ENCODE measurements at places on chromosomes 13 and 19.

GRCh38 chr19:46985542-46986415 lies 33.9 kb upstream of the NPAS1 start:
- DNase-seq, result no peak

GRCh38 chr13:111027458-111028439 lies 87.4 kb upstream of the ARHGEF7 start:
- peak; percentile 41 for DNase-seq

DNA sequence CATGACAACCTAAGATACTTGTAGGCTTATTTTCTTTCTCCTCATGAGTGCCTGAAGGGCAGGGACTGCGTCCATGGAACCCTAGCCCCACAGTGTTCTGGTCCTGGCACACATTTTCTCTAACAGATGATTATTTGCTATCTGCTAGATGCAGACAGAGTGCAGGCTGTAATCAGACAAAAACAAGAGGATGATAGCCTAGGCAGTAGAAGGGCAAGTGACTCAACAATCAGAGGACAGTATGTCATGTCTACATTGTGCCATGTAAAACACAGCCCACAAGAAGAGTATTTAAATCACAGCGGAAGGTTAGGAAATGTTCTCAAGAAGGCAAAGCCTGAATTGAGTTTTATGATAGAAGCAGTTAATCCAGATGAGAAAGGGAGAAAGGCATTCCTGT lies 29.3 kb downstream of the MIPEP start:
- peak; percentile 69 for DNase-seq

DNA sequence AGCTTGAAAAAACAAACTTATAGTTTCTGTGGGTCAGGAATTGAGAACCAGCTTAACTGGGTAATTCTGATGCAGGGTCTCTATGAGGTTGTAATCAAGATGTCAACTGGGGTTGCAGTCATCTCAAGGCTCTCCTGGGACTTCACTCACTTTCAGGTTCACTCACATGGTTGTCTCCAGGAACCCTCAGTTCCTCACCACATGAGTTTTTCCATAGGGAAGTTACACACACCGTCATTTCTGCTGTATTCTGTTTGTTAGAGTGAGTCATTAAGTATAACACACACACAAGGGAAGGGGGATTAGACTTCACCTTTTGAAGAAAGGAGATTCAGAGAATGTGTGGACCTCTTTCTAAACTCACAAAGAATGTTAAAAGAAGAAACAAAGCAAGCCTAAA lies 34.9 kb upstream of the MLNR start:
- DNase-seq, result peak; percentile 21

DNA sequence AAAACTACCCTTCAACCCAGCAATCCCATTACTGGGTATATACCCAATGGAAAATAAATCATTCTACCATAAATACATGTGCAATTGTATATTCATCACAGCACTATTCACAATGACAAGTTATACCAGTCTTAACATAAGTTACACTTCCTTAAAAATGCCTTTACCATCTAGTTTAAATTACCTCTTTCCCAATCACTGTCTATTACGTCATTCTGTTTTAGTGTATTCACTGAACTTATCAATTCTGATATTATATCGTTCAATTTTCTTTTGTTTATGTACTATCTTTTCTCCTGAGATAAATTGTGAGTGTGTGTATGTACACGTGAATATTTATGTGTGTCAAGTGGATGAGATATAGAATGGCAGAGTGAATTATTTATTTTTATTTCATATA lies 1416.8 kb downstream of the OLFM4 start:
- no peak for DNase-seq

GRCh38 chr19:11382898-11383705 lies 1.0 kb downstream of the EPOR start:
- DNase-seq, result no peak

DNA sequence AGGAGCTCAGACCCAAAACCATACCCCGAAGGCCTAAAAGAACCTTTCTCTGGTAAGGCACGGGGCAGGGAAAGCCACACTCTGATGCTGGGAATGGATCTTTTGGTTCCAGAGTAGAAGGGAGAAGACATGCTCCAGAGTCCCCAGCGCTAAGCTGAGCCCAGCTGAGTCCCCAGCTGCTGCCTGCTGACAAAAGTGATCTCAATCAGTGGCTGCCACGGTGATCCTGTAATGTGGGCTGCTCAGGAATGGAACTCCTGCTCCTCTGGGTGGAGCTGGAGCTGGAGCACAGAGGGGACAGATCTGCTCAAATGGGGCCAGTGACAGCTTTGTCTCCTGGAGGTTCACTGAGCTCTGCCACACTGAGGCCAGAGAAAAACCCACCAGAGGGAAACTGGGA lies 70.5 kb downstream of the MLLT1 start:
- DNase-seq, result no peak

DNA sequence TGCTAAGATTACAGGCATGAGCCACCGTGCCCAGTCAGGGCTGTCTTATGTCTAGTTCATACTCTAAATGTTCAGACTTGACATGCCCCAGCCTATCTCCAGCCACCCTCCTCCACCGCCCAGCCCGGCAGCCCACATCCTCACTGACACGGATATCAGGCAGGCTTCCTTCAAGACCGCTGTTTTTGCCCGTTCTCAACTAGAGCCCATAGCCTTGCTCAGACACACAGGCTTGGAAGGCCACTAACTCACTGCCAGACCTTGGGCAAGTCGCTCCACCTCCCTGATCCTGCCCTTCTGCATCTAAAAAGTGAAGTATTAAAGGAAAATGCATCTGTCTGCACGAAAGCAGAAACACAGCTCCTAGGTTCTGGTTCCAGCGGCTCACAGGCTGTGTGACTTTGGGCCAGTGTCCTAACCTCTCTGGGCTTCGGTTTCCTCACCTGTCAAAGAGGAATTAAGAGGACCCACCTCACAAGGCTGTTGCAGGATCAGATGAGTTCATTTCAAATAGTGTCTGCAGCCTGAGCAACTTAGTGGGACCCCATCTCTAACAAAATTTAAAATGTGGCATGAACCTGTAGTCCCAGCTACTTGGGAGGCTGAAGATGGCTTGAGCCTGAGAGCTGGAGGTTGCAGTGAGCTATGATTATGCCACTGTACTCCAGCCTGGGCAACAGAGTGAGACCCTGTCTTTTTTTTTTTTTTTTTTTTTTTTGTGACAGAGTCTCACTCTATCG lies 14.5 kb upstream of the CERS4 start:
- DNase-seq, result no peak

DNA sequence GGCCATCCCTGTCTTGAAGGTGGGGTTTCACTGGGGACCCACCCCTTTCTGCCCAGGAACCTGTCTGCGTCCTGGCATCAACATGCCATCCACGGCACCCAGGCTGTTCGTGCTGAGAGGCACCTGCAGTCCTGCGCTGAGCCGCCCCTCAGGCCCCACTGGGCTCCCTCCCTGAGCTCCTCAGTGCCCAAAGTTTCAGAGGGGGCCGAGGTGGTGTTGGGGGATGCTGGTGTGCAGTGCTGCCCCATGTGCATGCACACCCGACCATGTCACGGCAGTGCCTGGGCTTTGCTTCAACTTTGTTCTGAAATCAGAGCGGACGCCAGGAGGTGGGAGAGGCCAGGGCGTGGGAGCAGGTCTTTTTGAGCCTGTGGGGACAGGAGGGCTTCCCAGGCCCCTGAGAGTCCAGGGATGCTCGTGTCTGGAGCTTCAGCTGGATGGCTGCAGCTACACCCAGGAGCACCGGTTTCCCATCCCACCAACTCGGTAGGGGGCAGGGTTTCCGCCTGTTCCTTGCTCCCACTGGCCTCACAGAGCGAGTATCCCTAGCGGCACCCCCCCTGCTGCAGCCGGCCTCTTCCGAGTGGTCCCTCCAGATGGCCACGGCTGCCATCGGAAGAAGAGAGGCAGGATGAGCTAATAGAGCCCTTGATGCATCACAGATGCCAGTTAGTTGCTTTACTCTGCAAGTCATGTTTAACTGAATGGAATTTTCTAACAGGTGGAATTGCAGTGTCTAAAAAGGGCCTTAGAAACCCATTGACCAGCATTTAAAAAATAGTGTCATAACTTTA lies 44.0 kb downstream of the WDFY2 start:
- DNase-seq, result no peak

- DNase-seq, result no peak
Observed at GRCh38 chr19:33242911-33243310, 17.3 kb upstream of the SLC7A10 start.

DNA sequence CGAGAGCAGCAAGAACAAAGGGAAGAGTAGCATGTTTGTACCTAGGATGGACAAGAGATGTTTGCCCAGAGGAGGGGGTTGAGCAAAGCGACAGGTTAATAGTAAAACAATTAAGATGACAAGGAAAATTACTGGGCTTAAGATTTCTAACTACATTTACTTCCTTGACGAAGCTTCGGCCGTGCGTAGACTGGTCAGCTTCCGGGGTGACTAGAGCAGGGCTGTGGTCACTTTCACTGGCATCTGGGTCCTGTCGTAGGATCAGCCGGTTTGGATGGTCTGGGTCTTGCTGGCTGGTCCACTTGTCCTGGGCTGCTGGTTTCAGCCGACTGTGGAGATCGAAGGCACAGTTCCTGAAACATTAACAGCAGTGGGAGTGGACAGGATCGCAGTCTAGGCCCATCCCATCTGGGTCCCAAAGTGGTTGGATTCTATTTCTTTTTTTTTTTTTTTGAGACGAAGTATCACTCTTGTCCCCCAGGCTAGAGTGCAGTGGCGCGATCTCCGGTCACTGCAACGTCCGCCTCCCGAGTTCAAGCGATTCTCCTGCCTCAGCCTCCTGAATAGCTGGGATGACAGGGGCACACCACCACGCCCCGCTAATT lies 5.0 kb upstream of the BSG start:
- no peak for DNase-seq

DNA sequence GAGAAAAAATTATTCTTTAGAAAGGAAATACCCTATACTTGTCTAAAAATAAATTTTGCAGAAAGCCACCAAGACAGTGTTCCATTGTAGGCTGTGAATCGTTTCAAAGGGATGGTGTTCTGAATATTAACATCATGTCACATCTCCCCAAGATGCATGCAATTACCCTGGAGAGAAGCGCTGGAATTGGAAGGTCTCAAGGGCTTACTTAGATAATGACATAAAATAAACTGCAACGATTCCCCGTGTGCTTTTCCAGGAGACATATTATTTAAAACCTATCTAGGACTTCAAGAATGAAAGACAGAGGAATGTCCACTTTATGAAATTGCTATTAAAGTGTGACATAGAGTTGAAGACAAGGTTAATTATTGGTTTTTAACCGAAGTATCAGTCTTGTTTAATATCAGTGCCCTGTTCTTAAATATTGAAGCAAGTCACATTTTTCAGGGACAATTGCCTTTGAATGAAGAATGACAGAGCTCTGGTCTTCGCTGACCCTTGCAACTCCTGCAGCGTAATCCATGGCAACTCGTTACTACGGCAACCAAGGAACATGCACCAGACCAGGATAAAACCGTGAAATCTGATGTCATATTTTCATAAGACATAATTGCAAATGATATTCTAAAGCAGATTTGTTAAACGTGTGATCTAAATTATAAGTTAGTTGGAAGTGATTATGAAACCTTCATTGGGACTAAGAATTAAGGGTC lies 91.7 kb downstream of the EFNB2 start:
- no peak for DNase-seq

DNA sequence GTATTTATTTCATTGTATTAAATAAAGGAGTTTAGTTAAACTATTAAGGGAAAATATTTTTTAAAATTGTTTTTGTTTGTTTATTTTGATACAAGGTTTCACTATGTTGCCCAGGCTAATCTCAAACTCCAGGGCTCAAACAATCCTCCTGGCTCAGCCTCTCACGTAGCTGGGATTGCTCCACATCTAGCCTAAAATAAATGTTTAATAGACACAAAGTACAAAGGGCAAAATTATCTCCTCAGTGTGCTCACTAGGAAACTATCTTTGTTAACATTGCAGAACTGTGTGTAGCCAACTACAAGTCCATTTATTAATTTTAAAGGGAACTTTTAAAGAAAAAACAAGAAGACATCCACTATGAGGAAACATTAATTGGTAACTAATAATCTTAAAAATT lies 207.2 kb upstream of the PCDH17 start:
- DNase-seq, result no peak

DNA sequence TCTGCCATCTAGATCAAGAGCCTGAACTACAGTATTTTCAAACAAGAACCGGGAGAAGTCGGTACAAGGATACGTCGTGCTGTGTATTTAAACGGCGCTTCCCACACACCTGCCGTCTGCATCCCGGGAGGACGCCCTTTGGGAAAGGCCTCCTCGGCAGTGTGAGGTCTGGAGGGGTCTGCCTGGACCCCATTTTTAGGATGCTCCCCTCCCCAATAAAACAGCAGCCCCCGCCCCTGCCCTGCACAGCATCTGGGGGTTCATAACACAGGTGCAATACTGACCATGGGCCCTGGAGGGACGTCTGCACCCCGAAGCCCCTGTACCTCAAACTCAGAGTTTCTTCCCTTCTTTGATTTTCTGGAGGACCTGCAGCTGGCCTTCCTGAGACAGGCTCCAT lies 4.1 kb upstream of the C13orf46 start:
- no peak for DNase-seq

GRCh38 chr19:21848706-21849105 lies 12.7 kb upstream of the ZNF43 start:
- DNase-seq, result peak; percentile 28

- peak; percentile 51 for DNase-seq
Observed at GRCh38 chr13:31797154-31797775, 57.9 kb downstream of the RXFP2 start.

DNA sequence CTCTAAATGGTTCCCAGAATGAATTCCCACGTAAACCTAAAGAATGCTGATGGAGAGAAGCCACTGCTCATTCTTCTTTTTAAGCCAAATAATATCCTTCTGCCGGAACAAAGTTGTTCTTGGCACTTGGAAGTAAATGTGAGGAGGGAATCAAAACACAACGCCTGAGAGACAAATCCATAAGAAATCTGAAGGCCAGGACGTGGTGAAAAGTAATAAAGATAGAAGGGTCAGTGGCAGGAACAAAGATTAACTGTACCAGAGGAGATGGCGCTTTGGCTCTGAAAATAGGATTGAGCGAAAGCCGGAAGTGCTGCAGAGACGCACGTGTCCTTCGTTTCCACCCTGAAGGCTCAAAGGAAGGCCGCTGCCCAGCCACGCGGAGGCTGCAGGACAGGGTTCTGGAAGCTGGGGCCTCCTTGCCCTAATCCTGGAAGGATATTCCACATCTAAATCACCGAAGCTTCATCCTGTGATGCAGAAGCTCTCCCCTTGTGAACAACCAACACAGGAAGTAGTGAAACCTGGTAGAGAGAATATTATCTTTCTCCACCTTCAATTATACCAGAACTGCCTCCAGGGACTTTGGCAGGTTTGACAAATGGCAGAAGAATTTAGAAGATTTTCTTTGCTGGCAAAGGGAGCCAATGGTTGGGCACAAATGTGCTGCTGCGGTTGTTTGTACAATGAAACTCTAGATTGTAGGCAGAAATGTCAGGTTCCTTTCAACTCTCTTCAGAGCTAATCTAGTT lies 214.6 kb upstream of the SERP2 start:
- DNase-seq, result no peak

GRCh38 chr19:2476451-2477140 lies 669 bp downstream of the GADD45B start:
- peak; percentile 51 for DNase-seq

GRCh38 chr13:40442231-40442630 lies 224.2 kb downstream of the FOXO1 start:
- DNase-seq, result no peak

All from amniotic epithelial cell (primary cell).